Activated CD8-positive, alpha-beta memory T cell treated with anti-CD3 and anti-CD28 coated beads for 48 hours (primary cell): ENCODE measurements at places on chromosomes 7 and 10.
A peak's percentile ranks its signal among the peaks of the same experiment; 100 is the strongest.

DNA sequence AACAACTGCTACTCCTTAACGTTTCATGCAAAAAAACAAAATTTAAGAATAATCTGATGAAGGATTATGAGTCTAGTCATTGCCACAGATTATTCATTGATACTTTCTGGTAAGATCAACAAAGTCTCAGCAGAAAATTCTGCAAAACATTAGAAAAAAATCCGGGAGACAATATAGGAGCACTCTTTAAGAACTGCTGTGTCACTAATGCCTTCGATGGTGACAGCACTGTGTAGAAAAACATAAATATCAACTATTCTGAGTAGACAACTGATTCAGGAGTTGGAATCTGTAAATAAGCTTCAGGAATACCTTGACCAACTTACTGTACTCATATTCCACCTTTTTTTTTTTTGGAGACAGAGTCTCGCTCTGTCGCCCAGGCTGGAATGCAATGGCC lies 69.0 kb downstream of the CYTH3 start:
- DNase-seq, result no peak

- no peak for DNase-seq
These were observed 9.5 kb downstream of the SEMA3D start for GRCh38 chr7:85177316-85177715.

- DNase-seq, result no peak
These were observed 65.9 kb downstream of the CLIP2 start for GRCh38 chr7:74355091-74355490.

GRCh38 chr7:140639366-140640053 lies 1.1 kb downstream of the DENND2A start:
- no peak for DNase-seq

- no peak for DNase-seq
These were observed 30.8 kb downstream of the CASD1 start for GRCh38 chr7:94540428-94540827.

- no peak for DNase-seq
These were observed 45.7 kb downstream of the BPGM start for GRCh38 chr7:134692344-134692705.

DNA sequence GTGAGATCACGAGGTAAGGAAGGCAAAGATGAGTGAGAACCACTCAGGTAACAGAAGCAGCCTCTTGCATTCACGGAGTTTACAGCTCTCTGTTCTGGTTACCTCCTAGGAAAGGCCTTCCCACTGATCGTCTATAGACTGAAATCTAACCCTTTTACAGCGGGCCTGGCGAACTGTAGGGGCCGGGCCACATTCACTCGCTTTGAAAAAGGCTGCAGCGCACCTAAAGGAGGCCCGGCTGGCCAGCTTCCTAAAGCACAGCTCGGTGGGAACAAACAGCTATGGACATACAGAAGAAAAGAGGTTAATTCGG lies 565 bp downstream of the ATP5MK start:
- DNase-seq, result no peak

DNA sequence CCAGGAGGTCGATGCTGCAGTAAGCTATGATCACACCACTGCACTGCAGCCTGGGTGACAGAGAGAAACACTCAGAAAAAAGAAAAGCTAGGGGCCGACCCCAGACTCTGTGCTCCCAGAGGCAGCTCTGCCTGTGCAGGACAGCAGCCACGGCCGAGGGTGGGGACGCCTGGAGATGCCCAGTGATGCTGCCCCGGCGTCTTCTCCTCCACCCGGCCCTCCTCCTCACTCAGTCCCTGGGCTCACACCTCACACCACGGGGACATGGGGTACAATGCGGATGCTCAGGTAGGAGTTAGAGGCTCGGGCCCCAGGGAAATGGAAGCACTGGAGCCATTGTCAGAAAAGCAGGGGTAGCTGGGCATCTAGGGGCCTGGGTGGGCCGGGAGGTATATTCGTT lies 46.3 kb upstream of the ELFN1 start:
- DNase-seq, result no peak

DNA sequence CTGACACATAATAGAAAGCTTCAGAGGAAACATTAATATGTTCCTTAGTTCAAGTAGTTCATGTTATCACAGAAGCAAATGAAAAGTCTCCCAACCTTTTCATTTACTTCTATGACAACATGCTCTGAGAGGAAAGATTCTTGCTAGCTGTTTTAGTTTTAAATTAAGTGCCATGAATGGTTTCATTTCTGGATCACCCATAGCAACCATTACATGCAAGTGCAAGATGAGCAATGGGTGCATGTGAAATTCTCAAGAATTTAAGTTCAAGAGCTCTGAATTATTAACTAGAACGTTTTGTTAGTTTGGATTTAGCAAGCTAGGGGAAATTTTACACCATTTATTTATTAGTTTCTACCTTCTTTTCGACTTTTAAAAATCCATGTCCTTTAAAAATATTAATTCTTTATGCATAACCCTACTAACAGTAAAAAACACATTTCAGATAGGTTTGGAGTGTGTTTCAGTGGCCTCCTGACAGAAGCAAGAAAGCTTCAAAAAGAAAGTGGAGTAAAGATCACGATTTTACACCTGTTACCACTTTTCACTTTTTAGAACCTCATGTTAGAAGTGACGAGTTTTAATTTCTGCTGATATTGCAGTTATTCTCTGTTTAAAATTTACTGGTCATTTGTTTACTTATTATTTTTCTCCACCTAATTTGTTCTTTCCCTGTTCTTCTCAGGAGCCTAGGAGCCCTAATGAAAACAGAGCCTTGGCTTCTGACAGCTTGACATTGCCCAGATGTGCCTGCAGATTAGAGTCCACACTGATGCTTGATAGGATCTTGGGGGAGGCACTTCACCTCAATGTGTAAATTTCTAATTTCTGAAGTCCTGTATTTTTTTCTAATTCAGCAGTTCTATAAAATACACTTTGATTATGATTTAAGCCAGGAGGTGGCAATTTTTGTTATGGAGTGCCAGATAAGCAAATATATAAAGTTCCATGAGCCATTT lies 995.3 kb upstream of the PHF14 start:
- no peak for DNase-seq

- DNase-seq, result no peak
These were observed 683.5 kb upstream of the GALNT17 start for GRCh38 chr7:70448312-70448906.

- no peak for DNase-seq
These were observed 14.5 kb downstream of the NUP42 start for GRCh38 chr7:23196306-23196705.

- DNase-seq, result no peak
These were observed 214.6 kb downstream of the SFMBT2 start for GRCh38 chr10:7196284-7196683.

DNA sequence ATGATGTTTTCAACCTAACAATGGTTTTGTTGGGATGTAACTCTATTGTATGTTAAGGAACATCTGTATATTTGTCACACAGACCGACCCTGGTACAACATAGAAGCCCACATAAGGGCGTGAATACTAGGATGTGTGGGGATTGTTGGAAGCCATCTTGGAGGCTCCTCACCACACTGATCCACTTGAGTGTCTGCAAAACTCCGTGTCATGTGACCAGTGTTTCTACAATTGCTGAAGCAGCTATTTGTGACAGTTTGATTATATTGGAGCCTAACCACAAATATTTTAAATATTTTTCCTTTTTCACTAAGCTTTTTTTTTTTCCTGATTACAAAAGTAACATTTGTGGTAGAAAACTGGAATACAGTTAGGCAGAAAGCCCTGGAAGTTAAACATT lies 27.9 kb downstream of the RALA start:
- DNase-seq, result no peak

DNA sequence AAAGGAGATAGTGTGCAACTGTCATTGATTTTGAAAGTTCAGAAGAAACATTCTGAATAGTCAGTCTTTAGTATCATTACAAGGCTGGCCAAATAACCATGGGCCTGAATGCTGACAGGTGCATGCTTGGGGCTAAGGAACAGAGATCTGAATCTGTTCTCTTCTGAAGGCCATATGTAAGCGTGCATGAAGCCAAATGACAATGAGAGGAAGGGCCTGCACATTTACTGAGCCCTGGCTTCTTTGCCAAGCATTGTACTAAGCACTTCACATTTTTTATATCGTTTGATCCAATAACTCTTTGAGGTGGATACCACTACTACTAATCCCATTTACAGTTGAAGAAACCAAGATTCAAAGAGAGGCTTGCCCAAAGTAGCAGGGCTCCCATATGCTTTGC lies 22.5 kb upstream of the TIAL1 start:
- DNase-seq, result no peak

DNA sequence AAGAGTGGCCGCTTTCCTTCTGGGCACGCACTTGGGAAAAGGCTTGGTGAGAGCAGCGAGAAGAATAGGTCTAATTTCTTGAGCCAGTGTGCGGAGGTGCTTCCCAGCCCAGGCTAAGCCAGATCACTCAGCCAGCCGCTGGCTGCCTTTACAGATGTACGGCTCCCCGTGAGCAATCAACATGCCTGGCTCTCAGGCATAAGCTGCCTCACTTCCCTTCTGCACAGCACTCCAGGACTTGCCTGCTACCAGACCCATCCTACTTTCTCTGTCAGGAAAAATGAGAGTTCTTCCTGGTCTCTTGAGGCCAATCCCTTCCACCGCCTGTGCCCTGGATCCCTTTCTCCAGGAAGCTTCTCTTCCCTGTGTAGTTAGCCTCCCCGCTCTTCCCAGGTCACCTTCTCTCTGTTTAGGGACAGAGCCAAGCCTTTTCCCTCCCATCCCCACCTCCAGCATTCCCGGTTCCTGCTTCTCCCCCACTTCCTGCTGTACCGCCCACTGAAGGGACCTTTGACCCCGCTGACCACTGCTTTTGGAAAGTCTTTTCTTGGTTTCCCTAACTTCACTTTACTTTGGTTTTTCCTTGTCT lies 1.1 kb upstream of the ACTR3C start:
- no peak for DNase-seq

- DNase-seq, result no peak
These were observed 318.2 kb upstream of the CELF2 start for GRCh38 chr10:10699427-10699826.

GRCh38 chr7:101146-102046 lies 91.0 kb upstream of the FAM20C start:
- DNase-seq, result no peak

DNA sequence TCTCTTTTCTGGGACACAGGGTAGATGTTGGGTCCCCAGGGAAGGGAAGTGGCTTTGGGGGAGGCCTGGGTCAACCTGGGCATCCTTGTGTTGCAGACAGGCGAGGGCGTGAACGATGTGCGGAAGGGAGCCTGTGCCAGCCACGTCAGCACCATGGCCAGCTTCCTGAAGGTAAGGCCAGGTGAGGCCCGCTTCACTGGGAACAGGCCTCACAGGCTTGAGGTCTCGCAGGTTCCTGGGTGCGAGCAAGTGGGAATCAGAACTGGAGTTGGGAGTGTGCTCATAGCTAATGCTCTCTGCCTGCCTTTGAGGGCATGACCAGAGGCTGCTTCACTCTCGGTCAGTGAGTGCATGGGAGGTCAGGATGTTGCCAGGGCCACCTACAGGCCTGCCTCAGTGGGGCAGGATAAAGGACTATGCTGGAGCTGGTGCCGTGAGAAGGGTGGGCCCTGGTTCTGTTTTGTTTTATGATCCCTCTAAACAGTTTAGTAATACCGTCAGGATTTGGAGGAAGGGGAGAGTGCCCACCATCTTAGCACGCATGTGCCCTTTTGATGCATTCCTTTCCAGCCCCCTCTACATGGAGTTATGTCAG lies 8.4 kb downstream of the DBNL start:
- DNase-seq, result no peak

GRCh38 chr10:60367431-60367830 lies 22.2 kb downstream of the ANK3 start:
- DNase-seq, result no peak

- DNase-seq, result no peak
These were observed 4.9 kb downstream of the CPN1 start for GRCh38 chr10:100076750-100077149.

DNA sequence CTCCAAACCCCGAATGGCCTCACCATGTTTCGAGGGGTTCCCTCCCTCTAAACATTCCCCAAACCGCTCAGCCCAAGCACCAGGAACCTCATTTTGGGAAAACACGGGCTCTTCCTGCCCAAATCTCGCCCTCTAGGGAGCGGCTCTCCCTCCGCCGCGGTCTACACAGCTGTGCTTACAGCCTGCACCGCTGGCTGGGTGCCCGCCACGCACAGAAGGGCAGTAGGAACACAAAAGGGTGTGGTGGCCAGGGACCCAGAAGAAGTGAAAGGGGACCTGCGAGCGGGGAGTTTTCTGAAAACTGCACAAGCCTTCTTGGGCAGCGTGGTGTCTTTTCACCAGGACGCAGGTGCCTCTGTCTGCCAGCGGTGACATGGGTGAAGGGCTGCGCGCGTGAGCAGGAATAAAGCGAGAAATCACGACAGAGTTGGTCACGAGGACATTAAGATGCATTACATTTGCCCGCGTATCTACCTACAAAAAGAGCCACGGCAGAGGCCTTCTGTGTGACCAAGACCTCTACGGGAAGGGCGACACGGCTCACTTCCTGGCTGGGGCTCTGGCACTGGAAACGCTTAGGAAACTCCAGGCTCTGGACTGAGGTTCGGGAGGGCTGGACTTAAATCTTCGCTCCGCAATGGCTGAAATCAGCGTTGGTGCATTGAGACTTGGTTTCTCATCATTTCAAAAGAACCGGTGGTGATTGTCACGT lies 171.7 kb downstream of the LSM5 start:
- DNase-seq, result no peak

GRCh38 chr7:66896441-66896840 lies 24.6 kb upstream of the TMEM248 start:
- no peak for DNase-seq

DNA sequence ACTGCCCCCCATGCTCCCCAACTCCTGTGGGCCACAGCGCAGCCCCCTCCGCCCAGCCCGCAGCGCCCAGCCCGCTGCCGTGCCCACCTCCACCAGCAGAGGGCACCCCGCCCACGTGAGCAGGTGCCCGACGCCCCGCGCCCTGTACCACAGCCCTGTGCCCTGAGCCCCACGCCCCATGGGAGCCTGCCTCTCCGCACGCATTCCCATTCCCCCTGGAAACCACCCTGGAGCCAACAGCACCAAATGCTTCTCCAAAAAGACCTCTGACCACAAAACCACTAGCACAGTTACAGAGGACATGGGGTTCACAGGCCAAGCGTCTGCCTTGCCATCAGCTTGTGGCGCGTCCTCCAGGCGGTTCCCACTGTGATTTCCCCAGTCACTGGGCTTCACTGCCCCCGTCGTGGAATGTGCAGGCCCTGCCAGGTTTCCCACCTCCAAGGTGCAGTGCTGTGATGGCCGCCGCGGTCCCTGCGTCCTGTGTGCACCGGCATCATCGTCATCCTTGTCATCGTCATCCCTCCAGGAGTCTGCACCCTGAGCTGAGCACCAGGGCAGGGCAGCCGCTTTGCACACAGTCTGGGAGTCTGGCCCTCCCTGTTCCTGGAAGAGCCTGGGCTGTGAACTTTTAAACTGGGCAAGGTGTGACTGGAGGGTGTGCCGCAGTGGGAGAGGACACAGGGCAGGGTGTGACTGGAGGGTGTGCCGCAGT lies 61.7 kb downstream of the PWWP2B start:
- peak; percentile 66 for DNase-seq
